Stimulated activated CD4-positive, alpha-beta T cell treated with anti-CD3 and anti-CD28 coated beads, Interleukin-15, amount 100 ng/mL, for 24 hours (primary cell): ENCODE measurements at places on chromosomes 6 and 20.

GRCh38 chr20:8132484-8133309 lies 631 bp downstream of the PLCB1 start:
- peak; percentile 21 for DNase-seq

- no peak for DNase-seq
Measured at GRCh38 chr6:68368845-68369244, 266.2 kb upstream of the ADGRB3 start.

DNA sequence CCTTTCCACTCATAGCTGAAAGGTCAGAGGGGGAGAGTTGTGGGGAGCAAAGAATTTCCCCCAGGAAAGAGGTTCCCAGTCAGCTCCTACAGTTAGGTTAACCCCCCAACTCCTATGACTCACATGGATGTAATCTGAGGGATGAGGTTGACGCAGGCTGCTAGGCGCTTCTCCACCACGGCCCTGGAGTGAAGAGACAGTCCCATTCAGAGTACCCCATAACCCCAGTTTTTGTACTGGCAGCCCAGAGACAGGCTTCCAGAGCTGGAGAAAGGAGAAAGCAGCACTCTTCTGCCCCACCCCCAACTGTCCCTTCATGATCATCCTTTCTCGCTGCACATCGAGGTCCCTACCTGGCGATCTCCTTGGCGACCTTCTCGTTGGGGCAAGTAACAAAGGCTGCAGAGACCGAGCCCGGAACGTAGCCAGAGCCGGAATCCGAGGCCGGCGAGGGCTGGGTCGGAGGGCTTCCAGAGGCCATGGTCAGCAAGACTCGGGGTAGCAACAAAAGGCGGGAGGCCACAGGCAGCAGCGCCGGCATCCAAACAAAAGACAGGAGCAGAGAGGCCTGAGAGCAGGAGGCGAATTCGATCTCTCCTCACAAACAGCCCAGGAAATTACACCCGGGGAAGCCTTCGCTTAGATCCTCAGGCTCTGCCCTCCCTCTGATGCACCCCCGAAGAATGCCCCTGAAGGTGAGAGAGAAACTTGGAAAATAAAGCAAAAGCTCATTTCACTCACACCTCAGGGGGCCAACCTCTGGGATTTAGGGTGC lies 592 bp downstream of the CUTA start:
- DNase-seq = peak; percentile 30

- DNase-seq = no peak
Measured at GRCh38 chr6:38187325-38187724, 367.8 kb downstream of the ZFAND3 start.

DNA sequence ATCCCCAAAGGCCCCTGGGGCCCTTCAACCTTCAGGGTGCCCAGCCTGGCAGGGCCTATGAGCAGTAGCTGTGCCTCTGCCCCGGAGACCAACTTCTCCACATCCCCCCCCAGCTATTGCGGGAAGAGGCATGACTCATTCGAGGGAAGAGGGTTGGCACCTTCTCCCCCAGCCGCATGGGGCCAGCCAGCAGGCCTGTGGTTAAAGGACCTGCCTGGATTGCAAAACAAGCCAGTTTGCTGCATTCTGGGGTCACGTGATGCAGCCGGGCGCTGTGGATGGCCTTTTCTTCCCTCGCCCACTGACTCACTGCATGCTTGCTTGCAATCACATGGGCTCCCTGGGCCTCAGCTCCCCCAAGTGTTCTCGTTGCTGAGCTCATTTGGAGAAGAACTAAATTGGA lies 182.5 kb downstream of the MAFB start:
- DNase-seq = peak; percentile 22

DNA sequence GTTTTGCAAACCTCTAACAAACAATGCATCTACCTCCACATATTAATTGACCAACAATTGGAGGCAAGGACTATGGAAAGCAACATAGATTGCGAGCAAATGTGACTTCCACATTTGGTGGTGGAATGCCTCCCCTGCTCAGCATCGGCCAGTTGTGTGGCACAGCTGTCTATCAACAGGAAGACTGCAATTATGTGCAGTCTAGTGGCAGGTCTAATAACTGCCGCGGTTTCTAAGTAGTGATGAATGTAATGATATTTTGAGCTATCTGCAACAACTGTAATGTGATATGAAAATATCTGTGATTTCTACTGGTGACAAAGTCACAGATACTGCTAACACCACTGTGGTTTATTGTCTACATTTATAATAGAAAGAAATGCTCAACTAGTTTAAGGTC lies 56.8 kb downstream of the NCR2 start:
- no peak for DNase-seq

DNA sequence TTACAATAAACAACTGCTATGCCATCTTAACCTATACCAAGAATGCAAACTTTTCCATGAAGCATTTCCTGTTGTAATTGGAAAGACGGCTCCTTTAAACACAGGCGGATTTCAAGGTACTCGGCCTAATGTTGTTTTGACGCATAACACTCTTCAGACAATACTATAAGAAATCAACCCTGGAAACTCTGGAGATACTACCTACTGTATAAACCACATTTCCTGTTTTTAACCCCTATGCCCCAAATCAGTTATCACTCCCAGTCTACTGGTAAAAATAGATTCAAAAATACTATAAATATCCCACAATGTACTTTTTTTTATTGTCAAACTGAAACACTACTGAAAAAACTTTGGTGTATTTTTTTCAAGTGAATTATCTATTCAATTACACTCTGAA lies 118.1 kb downstream of the IRF4 start:
- DNase-seq = no peak

DNA sequence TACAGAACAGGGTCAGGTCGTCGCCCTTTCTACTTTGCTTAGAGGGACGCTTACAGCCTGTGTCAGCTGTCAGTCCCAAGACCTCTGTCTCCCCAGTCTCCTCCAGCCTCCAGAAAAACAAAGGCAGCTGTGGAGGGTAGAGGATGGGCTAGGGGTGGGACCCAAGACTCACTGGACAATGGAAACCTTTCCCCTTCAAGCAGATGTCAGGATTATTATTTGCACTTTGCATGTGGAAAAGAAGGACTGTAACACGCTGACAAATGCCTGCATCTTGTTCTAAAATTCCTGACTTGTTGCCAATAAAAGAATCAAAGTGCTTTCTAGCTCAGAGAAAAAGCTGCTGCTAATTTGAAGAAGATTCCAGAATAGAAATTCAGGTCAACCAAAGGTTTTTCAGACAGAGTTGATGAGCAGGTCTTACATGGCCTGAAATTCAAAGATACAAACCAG lies 58.7 kb downstream of the SNX5 start:
- DNase-seq = no peak

GRCh38 chr6:5132731-5133130 lies 47.6 kb downstream of the PPP1R3G start:
- no peak for DNase-seq

DNA sequence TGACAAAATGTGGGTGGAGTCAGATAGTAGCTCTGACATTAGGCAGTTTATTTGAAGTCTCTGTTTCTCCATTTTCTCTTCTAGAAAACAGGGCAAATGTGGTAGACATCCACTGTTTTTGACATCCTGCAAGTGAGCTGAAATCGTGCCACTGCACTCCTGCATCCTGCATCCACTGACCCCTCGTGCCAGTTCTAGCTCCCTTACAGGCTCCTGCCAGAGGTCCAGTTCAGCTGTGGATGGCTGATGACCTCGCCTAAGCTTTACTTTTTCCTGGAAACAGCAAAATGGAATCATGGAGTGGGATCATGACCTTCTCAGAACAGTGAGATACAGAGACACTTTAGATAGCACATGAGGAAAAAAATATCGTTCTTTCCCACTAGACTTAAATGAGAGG lies 58.5 kb downstream of the TULP4 start:
- no peak for DNase-seq

GRCh38 chr20:24708411-24709295 lies 239.2 kb downstream of the SYNDIG1 start:
- no peak for DNase-seq

- peak; percentile 84 for DNase-seq
Measured at GRCh38 chr6:90233994-90234393, 62.6 kb downstream of the BACH2 start.

DNA sequence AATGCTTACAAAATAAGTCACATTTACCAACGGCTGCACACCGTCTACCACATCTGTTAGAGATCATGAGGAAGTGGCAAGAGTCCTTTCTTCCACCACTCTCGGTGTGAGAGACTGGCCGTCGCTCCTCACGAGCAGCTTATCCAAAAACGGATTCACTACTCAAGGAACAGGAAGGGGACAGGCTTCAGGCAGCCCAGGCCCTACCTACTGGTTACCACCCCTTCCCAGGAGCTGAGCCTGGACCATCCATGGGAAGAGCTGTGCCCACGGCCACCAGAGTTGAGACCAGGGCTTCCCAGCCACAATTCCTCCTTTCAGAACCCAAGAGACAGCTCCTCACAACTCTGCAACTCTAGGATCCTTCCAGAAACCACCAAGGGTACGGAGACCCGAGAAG lies 37.0 kb downstream of the FOXF2 start:
- DNase-seq = no peak

- no peak for DNase-seq
Measured at GRCh38 chr6:89939144-89939543, 44.9 kb downstream of the GJA10 start.

GRCh38 chr20:29873946-29874345 lies 1383.5 kb upstream of the DEFB115 start:
- DNase-seq = peak; percentile 46

DNA sequence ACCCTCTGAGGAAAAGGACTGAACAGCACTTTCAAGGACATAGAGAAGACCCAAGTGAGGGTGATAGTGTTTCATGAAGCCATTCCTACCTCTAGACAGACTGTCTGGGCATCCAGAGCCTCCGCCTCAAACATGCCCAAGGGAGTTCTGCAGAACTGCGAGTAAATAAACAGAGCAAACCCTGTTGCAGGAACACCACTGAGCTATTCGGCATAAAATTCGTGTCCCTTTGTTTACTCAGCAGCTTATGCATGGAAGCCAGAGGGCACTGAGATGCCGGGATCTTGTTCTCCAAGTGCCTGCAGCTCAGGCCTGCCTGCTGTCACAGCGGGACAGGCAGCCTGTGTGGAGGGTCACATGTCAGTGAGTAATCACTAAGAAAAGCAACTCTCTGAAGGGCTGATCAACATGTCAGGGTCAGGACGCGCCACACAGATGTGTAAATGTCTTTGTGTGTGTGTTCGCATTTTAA lies 164.9 kb upstream of the HEY2 start:
- no peak for DNase-seq

DNA sequence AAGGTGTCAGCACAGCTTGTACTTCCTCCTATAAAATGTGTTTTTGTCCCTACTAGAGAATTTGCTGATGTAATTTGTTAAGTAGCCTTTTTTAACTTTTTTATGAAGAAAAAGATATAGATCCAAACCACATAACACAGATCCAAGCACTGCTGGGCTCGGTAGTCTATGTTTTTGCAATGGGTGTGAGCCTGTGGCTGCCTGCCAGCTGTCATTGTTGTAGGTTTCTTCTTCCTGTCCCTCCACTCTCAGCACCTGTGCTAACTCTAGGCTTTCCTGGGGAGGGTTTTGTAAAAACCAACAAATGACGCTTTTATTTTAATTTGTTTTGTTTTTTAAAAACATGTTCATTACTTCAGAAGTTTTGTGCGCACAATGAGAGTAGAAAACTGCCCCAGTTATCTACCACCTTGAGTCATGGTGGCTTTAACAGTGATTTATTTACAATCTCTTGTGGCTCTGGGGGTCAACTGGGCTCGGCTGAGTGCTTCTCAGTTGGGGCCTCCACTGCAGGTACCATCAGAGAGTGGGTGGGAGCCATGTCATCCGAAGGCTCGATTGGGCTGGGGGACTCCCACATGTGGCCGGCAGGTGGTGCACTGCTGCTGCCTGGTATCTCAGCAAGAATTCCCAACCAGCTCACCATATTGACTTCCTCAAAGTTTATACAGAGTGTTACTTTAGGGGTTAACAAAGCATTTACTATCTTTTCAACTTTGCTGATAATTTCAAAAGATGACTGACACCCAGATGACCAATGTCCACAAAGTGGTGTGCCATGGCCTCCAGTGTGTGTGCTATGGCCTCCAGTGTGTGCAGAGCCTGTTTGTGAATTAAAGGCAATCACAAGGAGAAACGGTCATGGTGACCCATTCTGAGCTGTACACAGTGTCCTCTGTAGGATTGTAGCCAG lies 3.0 kb upstream of the CCR6 start:
- peak; percentile 21 for DNase-seq

- DNase-seq = no peak
Measured at GRCh38 chr6:41189967-41190366, 11.0 kb downstream of the TREML2 start.

GRCh38 chr6:42091718-42092023 lies 41.3 kb downstream of the TAF8 start:
- no peak for DNase-seq

DNA sequence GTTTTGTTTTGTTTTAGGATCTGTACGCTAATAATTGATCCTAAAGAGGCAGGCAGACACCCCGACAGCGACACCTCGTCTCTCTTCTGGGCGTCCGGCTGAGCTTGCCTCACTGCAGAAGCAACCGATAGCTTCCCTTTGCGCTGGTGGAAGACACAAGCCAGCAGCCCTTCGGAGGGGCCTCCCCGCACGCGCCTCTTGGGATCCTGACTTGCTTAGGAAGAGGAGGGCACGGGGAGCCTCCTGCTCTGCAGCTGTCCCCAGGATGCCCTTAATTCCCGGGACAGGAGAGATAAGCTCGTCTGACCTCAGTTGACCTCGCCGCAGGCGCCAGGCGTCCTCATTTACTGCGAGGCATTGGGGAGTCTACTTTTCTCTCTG lies 94.0 kb downstream of the CD83 start:
- peak; percentile 46 for DNase-seq

DNA sequence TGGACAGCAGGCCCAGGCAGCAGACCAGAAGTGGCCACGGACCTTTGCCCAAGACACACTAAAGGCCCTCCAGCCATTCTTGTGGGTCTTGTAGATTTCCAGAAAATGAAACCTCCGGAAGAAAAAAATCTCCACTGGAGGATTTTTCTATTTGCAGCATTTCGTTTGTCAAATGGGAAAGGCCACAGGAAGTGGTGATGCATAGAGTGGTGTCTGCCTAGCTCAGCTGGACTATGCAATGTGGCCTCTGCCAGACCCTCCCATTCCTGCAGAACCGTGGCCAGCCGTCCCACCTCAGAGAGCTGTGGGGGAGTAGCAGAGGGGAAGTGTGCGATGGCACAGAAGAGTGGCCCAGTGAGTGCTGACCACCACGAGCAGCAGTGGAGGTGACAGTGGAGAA lies 24.0 kb upstream of the INSM1 start:
- no peak for DNase-seq

- no peak for DNase-seq
Measured at GRCh38 chr20:32963176-32963575, 41.1 kb downstream of the SUN5 start.

- no peak for DNase-seq
Measured at GRCh38 chr6:85581572-85581971, 12.1 kb downstream of the SNX14 start.

GRCh38 chr6:159053781-159054398 lies 9.1 kb upstream of the TAGAP start:
- DNase-seq = no peak

- peak; percentile 35 for DNase-seq
Measured at GRCh38 chr6:20542927-20543602, 8.8 kb downstream of the CDKAL1 start.

DNA sequence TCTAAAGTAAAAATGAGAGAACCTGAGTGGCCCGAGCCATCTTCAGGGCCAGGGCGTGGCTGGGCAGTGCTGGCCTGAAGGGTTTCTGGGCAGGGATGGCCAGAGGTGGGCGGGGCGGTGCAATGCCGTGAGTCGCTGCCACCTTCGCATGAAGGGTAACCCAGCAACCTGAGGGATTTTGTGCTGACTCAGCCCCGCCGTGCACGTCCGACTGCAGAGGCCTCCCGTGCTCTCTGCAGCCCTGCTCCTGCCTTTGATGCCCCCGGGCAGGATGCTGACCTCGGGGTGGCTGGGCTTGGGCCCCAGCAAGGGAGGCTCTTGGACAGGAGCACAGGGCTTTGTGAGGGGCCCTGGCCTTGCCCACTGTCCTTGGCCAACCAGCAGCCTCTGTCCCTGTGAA lies 81.7 kb upstream of the GATA5 start:
- no peak for DNase-seq
